ENCODE measurements at places on chromosomes 13 and 19. TPM values are rescaled to one million over a fixed set of nuclear protein-coding genes. Genes with fewer than 3 reads are reported as not detected.

DNA sequence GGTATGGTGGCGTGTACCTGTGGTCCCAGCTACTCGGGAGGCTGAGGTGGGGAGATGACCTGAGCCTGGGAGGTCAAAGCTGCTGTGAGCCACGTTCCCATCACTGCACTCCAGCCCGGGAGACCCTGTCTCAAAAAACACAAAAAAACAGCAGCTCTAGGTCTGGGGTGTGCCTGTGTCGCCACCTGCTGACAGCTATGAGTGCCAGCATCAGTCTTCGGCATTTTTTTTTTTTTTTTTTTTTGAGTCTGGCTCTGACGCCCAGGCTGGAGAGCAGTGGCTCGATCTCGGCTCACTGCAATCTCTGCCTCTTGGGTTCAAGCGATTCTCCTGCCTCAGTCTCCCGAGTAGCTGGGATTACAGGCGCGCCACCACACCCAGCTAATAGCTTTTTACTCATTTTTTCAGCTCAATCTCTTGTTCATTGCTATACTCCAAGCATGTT is 10.1 kb downstream of the AP2S1 start:
- DNase-seq: peak; percentile 60

SRRM5 gene
- 0.09 TPM for total RNA-seq

DNA sequence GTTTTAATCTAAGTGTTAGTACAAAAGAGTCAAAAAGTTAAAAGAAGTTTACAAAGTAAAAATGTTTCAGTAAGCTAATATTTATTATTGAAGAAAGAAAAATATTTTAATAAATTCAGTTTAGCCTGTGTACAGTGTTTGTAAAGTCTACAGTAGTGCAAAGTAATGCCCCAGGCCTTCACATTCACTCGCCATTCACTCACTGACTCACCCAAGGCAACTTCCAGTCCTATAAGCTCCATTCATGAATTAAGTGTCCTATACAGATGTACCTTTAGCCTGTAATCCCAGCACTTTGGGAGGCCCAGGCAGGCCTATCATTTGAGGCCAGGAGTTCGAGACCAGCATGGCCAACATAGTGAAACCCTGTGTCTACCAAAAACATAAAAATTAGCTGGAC is 24.1 kb upstream of the AKAP11 start:
- no peak for DNase-seq

DNA sequence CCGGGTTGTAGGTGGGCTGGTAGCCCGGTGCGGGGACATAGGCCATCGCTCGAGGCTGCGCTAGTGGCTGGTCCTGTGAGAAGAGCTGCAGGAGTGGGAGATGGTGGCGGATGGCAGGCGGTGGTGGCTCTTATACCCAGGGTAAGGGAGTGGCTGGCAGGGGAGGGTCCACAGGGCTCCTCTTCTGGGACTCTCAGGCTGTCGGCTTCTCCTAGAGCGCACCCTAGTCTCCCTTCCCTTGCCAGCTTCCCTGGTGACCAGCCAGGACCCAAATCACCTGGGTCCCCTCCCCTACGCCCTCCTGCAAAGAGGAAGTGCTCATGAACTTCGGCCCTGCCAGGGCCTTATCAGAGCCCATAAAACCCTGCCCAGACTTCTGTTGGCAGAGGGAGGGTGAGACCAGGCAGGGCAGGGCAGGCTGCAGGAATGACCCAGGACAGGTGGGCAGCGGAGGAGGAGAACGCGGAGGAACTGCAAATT is at the start of gene LGALS4:
LGALS4 (minus strand) TSS at position 105 of the 480 bp plus-strand sequence; CDS start at position 46, 59 bp downstream.
- DNase-seq: no peak

- no peak for DNase-seq
Measured at GRCh38 chr13:43515531-43515930, 271.2 kb downstream of the ENOX1 start.

DNA sequence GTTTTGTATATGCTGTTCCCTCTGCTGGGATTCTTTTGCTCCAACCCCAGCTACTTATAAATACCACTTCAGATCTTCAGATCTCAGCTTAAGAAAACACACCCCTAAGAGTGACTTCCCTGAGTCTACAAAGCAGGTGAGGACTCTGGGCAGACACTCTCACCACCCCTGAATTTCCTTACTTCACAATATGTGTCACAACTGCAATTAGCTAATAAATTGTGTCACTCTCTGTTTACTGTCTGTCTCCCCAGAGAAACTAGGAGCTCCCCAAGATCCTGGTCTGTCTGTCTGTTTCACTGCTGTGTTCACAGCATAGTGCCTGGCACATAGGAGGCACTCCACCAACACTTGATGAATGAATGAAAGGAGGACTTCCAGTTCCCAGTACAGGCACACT is 14.4 kb downstream of the CEBPA start:
- DNase-seq: no peak

DNA sequence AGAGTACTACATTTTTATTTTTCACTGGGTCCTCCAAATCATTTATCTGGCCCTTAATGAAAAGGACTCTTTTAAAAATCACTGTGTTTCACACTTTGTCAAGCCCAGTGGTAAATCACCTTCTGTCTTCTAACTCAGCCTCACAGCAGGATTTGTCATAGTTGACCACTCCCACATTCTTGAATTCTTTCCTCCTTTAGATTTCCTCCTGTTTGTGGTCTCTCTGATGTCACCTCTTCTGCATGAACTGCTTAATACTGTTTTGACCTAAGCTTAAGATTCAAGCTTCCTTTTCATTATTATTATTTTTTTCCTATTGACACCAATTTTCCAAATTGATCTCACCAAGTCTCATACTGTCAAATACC is 899.8 kb upstream of the MIR17HG start:
- no peak for DNase-seq

FCER2 gene
- total RNA-seq: not detected

DNA sequence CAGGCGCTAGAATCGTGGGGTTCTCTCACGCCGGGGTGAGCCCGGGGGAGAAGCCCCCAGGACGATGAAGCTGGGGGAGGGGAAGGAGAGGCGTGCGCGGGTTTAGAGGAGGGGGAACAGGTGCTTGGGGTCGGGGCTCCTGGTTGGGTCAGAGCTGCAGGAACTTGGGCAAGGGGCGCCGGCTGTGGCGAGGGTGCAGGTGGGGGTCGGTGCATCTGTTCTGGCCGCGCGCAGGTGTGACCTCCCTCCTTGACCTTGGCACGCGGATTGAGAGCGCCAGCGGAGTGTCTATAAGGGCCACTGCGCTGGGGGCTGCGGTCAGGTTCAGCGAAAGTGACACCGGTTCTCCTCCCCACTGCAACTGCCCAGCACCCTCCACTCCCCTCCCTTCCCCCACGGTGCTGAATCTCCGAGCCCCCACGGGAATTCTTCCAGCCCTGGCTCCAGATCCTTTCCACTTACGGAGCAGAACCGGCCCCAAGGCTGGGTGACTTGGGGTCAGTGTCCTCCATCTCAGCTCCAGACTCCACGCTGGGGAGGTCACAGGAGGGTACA is 618 bp downstream of the TMEM38A start:
- DNase-seq: no peak
